Mesenteric fat pad (tissue), 1 donor: ENCODE measurements at places on chromosomes 16 and 17.

- DNase-seq = no peak
Measured at GRCh38 chr17:40931311-40931710, 6.1 kb downstream of the KRT23 start.

- DNase-seq = peak; percentile 71
Measured at GRCh38 chr16:66842765-66843164, 1.4 kb upstream of the CA7 start.

- no peak for DNase-seq
Measured at GRCh38 chr16:86395477-86395876, 114.8 kb upstream of the FOXF1 start.

- no peak for DNase-seq
Measured at GRCh38 chr17:71004413-71004812, 835.1 kb downstream of the KCNJ2 start.

DNA sequence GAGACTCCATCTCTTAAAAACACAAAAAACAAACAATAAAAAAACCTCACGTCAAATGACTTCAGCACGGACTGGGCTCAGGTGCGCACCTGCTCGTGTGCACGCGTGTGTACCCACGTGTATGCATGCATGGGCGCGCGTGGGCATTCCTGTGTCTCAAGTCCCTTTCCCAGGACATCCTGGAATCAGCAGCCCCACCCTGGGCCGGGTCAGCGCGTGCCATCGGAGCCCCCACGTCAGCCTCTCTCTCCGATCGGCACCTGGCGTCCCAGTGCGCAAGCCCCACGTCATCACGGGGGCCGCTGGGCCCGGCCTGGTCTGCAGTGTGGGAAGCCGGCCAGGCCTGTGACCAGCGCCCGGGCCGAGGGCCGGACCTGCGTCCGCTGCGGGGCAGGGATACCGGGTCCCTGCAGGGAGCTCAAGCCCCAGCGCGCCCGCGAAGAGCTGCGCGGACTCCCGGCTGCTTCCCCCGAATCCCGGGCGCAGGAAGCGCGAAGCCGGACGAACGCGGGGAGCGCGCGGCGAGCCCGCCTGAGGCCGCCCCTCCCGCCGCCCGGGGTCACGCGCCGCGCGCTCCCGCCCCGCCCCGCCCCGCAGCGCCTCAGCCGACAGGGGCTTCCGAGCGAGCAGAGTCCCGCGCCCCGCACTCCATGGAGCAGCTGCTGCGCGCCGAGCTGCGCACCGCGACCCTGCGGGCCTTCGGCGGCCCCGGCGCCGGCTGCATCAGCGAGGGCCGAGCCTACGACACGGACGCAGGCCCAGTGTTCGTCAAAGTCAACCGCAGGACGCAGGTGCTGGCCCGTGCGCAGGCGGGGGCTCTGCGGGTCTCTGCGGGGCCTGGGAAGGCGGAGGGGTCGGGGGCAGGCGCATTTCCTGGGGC is at the start of gene FN3K:
FN3K (plus strand) TSS at position 629 of the 880 bp plus-strand sequence; CDS start at position 651, 22 bp downstream.
- no peak for DNase-seq

DNA sequence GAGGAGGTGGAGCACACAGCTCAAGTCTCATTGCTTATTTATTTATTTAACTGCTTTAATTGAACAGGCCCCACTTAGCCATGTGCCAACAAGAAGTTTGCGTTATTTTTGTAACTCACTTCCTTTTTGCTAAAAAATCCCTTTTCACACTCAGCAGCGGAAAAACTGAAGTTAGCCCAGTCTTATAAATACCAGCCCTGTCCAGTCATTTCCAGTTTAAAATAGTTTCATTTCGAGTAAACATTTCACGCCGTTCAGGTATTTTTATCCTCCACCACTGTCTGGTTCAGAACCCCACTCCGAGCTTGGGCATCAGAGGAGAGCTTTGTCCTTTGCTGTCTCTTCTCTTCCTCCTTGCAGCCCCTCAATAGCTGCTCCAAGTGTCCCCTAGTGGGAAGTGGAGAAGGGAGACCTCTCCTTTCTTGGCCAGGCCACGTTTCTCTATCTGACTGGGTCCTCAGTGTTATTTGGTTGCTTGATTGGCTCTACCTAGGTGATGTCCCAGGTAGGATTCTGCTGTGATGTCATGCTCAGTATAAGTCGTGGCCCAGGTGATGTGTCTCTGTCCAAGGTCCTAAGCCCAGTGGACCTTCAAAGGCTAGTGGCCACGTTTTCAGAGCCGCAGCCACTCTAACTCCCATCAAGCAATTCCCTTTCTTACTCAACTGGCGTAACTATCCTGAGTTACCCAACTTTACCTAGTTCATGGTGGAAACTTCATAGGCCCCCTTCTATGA is 53.0 kb upstream of the GAS7 start:
- no peak for DNase-seq

GRCh38 chr16:88063211-88063773 is 112.1 kb downstream of the BANP start:
- no peak for DNase-seq
